Inflammatory macrophage treated with lipopolysaccharide for 1 hour (primary cell): ENCODE measurements at places on chromosomes 2 and 18.

- no peak for DNase-seq
These were observed 934.1 kb upstream of the CRIM1 start for GRCh38 chr2:35421485-35421884.

GRCh38 chr2:32745191-32745590, 117.3 kb downstream of the TTC27 start:
- no peak for DNase-seq

GRCh38 chr2:39730685-39731302, 48.3 kb downstream of the THUMPD2 start:
- peak; percentile 18 for DNase-seq

- DNase-seq, result no peak
These were observed 7.7 kb upstream of the ASB1 start for GRCh38 chr2:238418999-238419546.

- peak; percentile 20 for DNase-seq
These were observed 28.4 kb downstream of the NGEF start for GRCh38 chr2:232984451-232985207.

DNA sequence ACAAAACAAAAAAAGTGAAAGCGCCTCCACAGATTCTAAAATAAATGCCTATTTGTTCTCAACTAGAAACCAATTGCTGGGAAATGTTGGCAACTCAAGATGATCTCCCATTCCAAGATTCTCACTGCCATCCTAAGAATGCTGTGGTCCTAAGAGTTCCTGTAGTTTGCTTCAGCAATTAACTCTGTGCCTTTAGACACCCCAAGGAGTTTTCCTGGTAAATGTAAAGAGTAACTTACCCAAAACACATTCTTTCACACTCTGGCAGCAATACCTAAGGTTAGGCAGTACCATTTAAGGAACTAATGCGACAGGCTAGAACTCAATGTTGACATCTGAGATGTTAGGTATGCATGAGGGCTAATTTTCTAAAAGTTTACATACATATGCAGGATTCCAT, 58.8 kb upstream of the TANK start:
- DNase-seq, result no peak

GRCh38 chr2:72689579-72690195, 136.1 kb downstream of the EXOC6B start:
- no peak for DNase-seq

GRCh38 chr18:48215876-48216638, 193.1 kb downstream of the ZBTB7C start:
- no peak for DNase-seq

- no peak for DNase-seq
These were observed 149.8 kb downstream of the FAM210A start for GRCh38 chr18:13576598-13576997.

- peak; percentile 55 for DNase-seq
These were observed 203.5 kb upstream of the TWIST2 start for GRCh38 chr2:238644095-238645081.

DNA sequence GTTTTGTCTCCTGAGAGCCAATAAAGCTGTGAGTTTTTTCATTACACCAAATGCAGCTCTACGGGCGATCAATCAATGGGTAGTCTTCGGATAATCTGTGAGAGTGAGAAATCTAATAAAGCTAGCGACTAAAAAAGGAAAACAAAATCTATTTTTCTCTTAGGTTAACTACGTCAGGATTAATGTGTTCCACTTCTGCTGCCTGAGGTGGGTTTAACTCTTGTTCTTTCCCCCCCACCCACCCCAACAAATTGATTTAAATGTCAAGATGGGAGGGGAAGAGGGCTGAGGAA, 63.0 kb upstream of the PSMD14 start:
- DNase-seq, result no peak

DNA sequence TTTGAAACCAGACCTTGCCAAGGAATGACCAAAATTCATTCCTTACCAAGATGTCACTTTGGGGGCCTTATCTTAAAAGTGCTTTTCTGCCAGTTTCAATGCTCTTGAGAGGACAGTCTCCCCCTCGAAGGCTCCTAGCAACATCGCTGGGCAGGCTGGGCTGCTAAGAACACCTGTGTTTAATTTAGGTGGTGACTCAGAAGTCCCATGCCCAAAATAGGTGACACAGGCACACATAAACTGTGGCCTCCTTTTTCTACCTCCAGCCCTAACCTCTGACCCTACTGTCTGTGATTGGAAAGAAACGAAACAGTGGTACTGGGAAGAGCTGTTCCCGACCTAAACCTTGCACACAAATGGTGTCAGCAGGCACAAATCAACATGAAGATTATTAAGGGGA, 28.7 kb upstream of the ROCK2 start:
- DNase-seq, result no peak
